ENCODE measurements at places on chromosomes 6 and 20.

DNA sequence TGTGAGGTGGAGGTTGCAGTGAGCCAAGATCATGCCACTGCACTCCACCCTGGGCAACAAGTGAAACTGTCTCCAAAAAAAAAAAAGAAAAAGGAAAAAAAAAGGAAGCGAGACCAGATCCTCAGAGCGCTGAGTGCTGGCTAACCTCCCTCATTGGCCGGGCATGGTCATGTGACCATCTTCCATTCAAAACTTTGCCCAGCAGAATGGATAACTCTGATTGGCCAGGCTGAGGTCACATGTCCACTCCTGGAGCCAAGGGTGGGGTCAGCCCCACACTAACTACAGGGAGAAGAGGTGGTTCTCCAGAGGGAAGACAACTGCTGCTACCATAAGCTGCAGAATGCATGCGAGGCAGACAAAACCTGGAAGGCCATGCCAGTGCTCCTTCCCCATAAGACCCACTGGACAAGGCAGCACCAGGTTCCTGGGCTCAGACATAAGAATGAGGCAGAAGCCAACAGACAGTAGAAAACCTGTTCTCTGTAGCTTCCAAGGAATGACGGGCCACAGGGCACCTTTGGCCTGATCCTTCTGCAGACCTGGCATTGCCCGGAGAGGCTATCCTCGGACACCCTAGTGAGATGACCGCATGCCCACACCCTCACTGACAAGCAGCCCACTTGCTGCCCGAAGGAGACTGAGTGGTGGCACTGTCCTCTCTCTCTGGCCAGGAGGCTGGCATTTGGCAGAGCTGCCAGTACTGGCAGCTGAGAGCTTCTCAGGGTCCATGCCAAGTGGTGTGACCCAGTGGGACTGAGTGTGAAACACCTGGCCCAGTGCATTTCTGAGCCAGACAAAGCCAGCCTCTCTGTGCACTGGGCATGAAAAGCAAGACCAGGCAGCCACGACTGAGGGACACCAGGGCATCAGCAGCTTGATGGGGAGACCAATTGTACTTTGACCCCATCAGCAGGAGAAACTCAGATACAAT is 311.9 kb upstream of the SULF2 start:
- no peak for DNase-seq

GRCh38 chr20:33551778-33552177 is 61.9 kb downstream of the CBFA2T2 start:
- no peak for DNase-seq

DNA sequence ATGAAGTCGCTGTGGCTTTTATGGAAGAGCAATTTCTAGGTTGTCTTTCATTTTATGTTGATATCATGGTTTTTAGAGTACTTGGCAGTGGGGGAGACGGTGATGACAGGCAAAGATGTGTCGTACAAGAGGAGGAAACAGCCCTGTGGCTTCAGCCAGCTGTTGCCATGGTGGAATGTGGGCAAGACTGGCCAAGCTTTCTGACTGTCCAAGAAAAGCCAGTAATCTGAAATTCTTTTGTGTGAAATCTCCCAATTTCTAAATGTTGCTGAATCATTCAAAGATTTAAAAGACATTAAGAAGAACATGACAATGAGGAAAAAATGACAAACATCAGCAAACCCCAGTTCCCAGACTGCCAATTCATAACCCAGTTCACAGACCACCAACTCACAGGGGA is 23.1 kb downstream of the PFDN4 start:
- DNase-seq = no peak

DNA sequence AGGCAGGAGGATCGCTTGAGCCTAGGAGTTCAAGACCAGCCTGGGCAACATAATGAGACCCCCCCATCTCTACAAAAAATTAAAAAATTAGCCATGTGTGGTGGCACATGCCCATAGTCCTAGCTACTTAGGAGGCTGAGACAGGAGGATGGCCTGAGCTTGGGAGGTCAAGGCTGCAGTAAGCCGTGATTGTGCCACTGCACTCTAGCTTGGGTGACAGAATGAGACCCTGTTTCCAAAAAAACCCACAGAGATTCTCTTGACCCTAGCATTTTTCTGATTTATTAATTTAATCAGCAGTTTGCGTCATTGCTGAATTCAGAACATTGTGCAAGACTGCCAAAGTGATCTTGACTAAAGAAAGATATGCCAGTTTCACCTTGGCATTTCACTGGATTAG is 36.8 kb downstream of the KDM1B start:
- no peak for DNase-seq

GRCh38 chr6:143098054-143098671 is 37.5 kb downstream of the AIG1 start:
- no peak for DNase-seq

GRCh38 chr6:117600008-117600743 is 2.1 kb downstream of the GOPC start:
- no peak for DNase-seq

DNA sequence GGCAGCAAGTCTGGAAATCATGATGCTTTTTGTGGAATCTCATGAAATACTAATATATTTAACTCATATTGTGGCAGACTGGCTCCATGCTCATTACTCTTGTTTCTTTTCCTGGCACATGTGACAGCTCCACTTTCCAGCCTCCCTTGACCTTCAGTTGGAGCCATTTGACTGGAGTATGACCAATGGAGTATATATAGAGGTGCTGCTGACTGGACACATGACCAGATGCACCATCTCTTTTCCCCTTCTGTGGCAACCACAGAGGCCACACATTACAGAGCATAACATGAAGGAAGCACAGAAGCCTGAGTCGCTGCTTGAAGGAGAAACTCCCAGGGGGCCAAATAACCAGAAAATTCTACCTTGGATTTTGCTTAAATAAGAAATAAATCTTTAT is 77.4 kb downstream of the MKKS start:
- no peak for DNase-seq

DNA sequence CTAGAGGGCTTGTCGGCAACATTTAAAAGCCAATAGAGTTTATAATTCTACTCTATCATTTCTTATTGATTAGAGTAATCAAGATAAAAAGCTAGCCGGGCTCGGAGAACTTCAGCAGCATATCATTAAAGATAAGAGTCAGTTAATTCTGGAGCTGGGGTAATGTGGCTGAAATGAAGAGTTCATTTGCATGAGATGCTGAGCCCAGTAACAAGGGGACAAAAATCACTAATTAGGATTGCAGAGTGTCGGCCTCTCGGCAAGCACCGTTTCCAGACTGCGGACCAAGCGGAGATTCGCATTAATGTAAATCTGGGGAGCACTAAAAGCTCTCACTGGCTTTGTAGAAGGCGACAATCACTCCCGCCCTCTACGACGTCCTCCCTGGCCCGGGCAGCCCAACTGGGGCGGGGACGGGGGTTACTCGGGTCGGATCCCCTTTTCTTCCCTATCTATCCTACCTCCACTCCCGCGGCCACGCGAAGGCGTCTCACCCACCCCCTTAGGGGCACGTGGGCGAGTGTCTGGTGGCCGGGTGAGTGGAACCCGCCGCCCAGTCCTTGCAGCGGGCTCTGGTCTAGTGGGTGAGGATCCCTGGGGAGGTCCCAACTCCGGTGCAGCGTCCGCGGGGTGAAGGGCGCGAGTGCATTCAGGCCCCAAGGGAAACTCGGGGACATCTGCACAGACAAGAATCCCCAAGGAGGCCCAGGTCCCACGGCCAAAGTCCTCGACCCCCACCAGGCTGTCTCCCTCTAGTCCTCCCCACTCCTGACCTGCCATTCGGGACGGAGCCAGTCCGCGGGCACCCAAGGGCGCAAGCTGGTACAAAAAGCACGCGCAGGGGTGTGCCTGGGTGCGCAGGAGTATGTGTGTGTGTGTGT is 42.2 kb upstream of the OSTM1 start:
- DNase-seq = no peak

- no peak for DNase-seq
These were observed 9.0 kb upstream of the BTN3A1 start for GRCh38 chr6:26392932-26393636.

DNA sequence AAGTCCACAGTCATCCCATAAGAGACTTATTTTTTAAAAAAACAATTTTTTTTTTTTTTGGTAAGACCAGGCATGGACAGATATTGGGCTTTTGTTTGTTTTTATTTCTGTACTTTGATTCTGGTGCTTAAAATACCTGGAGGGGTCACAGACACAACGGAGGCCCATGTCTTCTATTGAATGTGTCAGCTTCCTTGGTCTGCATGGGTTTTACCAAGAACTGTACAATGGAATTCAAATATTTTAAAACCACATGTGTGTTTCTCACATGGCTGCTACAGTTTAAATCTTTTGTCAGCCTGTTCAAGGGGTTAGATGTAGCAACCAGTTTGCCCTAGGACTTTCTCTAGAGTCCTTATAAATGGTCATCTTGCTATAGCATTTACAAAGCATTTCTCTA is 139.8 kb downstream of the SOX4 start:
- DNase-seq = no peak

DNA sequence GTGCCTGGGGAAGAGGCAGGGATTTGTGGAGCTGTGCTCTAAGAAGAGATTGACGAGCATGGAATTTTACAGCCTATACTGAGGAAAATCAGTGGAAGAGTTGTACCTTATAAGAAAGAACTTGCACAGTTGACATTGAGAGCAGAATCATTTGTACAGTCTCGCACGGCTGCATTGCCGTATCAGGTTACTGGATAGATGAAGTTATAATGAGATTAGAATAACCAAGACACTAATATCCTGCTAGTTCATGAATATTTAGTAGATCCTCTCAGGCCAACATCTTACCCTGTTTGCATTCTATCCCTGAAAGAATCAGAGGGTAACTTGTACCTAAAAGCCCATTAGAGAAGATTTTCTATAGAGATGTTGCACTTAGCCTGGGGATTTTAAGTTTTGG is 447.1 kb downstream of the PREX1 start:
- no peak for DNase-seq

GRCh38 chr6:41682497-41683272 is 44.4 kb downstream of the MDFI start:
- peak; percentile 52 for DNase-seq

- DNase-seq = no peak
These were observed 33.3 kb upstream of the SLC22A16 start for GRCh38 chr6:110509617-110510241.
